ENCODE measurements at places on chromosomes 5 and 9.

GRCh38 chr9:99235926-99236634 lies 14.0 kb downstream of the SEC61B start:
- DNase-seq = no peak

DNA sequence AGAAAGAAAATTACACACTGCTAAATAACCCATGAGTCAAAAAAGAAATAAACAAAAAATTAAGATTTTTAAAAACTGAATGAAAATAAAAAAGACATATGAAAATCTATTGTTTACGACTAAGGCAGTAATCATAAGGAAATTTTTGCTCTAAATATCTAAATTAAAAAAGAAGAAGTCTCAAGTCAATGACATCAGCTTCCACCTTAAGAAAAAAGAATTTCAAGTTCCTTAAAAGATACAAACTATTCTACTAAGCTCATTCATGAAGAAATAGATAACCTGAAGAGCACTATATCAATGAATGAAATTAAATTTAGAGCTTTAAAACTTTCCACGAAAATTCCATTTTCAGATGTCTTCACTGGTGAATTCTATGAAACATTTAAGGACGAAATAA lies 15.7 kb upstream of the STARD4 start:
- no peak for DNase-seq

GRCh38 chr9:97710356-97711222 lies 13.4 kb upstream of the XPA start:
- DNase-seq = no peak

DNA sequence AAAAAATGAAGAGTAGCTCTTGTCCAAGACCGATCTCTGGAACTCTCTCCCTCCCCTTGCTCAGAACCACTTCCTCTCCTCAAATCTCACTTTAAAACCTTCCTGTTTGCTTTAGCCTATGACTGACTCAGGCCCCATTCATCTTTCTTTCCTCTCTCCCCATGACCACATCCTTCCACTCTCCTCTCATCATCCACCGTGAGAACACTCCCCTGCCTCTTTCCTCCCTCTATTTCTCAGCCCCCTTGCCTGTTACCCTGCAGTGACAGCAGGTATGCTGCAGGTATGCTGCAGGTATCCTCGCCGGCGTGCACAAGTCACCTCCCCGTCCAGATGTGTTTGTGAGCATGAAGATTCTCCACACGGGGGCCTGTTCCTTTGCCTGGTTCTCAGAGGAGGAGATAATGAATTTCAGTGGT lies 505.3 kb downstream of the CCDC171 start:
- no peak for DNase-seq

DNA sequence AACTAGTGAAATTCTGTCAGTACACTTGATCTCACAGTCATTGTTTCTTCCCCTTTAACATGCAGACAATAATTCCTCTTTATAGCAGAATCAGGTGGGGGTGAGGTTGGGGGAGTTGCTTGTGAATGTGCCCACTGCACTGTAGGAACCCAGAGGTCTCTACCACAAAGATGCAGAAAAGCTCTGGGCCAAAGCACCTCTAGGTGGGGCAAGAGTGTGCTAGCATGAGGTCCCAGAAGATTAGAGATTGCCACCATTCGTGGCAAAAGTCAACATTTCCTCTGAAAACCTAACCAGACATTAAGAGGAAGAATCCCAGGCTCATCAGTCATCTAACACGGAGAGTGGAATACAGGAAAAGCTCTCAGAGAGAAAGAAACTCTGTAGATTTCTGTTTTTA lies 74.5 kb downstream of the PTCD2 start:
- no peak for DNase-seq

- no peak for DNase-seq
Measured at GRCh38 chr5:16934677-16935153, 1.4 kb downstream of the MYO10 start.

- no peak for DNase-seq
Measured at GRCh38 chr5:56440871-56441740, 208.0 kb upstream of the ANKRD55 start.

DNA sequence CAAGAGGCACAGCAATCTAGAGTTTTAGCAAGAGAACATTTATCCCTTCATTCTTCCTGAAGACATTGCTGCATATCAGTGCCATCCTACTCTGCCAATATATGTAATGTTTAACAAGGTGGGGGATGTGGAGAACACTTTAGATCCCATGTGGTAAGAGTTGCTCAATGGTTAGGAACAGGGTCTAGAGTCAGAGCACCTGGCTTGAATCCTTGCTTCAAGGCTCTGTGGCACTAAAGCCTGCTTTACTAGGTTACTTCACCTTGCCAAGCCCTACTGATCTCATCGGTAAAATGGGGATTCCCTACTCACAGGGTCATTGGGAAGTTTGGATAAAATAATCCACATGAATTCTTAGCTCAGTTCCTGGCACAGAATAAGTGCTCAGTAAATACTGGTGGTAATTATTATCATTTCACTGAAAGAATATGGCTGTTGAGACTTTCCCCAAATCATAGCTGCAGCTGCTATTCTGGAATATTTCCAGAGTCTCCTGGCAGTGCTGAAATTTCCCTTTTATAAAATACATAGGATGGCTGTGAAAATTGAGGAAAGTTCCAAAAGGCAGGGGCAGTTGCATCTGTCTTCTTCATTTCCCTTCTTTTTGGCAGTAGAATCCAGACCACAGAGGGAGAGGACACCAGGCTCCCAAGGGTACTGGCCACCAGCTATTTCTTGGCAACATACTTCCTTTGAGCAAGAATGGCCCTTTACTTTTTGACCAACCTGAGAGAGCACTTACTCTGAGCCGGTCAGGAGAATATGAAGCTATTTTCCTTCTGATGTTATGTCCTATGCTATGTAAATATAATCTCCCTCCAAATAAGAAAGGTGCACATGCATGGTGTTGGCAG lies 142.8 kb downstream of the PALM2AKAP2 start:
- no peak for DNase-seq

DNA sequence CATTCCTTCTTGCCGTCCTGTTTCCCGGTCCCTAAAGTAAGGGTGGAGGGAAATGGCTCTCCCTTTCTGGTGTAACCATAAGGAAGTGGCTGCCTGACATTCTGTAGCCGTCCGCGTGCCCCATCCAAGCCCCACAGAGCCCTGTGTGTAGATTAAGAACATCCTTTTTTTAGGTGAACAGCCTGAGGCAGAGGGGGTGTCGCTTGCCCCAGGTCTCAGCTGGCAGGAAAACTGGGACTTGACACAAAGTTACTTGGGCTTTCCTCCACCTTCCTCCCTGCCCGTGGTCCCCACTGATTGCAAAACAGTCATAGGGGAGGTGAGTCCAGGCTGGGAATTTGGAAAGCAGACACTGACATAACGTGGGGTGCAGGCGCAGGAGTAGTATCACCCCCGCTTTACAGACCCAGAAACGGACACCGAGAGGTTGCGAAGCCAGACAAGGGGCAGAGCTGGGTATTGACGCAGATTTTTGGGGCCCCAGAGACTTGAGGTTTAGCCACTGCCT lies 22.8 kb downstream of the C9orf50 start:
- DNase-seq = no peak

GRCh38 chr5:133086366-133086875 lies 34.6 kb downstream of the HSPA4 start:
- no peak for DNase-seq

- no peak for DNase-seq
Measured at GRCh38 chr5:136166909-136167308, 26.1 kb downstream of the SMIM32 start.
